Aorta (tissue), 5 donors: ENCODE measurements at places on chromosomes 3 and 15.

DNA sequence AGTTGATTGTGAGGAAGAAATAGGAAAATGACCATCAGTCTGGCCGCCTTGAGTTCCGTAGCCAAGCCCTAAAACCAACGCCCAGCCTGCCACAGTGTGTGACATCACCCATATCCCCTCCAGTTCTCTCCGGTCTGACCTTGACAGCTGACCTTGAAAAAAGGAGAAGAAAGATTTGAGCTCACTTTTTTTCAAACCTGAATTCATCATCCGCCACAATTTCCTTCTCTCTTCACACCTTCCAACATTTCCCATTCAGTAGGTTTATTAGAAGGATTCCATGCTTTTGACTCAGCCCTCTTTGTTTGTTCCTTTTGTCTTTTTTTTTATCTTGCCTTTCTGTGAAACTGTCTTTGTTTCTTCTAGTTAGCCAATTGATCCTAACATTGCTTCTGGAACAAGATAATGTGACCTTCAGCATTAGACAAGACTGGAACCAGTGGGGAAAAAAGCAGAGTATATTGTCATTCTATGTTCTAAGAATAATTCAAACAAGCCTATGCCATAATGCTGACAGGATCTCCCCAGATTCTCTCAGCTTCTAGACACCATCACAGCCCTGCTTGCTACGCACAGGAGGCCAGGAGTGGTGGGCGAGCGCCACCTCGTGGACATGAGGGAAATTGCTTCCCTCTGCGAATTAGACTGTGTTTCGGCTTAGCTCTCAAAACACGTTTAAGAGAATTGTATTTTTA lies 283.1 kb downstream of the FGF12 start:
- DNase-seq: peak; percentile 50

GRCh38 chr3:46733026-46733800 lies 15.5 kb upstream of the PRSS50 start:
- peak; percentile 25 for DNase-seq

- DNase-seq: no peak
Measured at GRCh38 chr3:157201648-157202278, 41.8 kb upstream of the CCNL1 start.

DNA sequence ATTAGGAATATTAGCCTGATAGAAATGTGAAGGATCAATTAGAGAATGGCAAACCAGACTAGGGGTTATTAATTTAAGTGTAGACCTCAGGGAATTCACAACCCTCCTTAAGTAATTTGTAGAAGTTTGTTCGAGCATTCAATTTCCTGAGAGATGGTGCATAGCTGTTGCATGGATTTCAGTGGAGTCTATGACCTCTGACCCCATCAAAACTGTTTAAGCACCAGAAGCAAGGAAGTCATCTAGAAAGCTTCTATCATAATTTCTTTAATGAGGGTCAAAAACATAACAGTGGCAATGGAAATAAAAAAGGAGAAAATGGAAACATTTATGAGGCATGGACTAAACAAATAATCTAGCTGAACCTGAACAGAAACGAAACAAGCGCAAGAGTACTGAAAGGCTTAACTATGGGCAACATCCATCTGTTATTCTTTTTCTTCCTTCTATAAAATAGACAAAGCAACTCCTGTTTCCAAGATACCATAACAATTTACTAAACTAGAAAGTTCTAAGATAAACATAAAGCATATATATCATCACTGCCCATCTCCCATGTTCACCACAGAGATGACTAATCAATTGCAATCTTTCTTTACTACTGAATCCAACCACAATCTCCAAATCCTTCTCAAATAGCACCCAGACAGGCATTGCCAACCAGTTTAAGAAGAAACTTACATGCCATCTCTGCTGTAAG lies 151.4 kb downstream of the THRB start:
- DNase-seq: no peak

- DNase-seq: no peak
Measured at GRCh38 chr3:154970797-154971196, 109.3 kb upstream of the MME start.

- DNase-seq: no peak
Measured at GRCh38 chr3:8416965-8417364, 84.7 kb upstream of the LMCD1 start.

DNA sequence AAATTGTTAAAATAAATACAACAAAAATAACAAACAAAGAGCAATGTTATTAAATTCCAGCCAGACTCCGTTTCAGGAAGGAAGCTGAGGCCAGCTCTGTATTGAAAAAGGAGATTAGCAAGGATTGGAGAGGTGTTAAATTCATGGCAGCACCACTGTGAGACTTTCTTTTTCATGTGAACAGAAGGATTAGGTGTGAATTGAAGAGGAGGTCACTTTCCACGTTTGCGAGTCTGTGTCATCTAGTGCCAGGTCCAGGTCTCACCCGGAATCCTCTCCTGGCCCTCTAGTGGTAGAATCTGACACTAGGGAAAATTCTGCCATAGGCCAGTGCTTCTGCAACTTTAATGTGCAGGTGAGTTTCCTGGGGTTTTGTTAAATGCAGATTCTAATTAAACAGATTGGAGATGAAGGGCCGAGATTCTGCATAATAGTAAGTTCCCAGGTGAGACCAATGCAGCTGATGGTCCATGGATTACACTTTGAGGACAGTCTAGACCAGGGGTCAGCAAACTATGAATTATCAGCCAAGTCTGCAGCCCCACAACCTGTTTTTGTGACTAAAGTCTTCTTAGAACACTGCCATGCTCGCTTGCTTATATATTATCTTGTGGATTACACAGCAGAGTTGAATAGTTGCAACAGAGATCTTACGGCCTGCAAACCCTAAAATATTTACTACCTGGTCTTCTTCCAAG lies 9.2 kb upstream of the SLC6A1 start:
- no peak for DNase-seq

DNA sequence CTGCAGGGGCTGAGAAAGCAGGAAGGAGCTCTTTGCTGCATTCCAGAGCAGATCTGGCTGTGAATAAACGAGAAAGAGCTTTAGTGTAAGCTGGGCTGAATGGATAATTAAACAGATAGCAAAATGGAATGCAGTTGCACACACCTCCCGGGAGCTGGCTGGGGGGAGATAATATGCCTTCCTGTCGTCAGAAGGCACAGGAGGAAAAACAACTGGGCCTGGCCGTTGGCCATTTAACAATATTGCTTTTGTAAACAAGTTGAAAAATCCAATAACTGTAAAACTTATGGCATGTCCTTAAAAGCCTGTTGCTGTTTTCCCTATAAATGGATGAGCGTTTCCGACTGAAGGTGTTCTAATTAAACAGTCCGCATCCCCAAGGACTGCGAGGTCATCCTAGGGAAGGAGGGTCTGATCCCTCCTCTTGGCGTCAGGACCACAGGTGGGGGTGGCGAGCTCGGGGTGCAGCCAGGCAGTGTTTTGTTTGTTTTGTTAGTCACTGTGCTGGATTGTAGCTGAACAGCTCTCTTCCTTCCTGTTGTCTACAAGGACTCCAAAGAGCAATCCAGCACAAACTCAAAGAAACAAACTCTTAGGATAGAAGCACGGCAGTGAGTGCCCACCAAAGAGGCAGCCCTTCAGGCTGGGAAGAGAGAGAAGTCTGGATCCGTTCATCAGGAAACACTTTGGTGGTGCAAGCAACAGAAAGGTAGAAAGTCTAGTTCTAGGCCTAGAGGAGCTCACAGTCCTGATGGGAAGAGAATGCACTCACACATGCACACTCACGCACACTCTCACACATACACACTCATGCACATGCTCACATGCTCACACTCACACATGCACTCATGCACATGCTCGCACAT lies 133.4 kb upstream of the SMAD3 start:
- DNase-seq: no peak

DNA sequence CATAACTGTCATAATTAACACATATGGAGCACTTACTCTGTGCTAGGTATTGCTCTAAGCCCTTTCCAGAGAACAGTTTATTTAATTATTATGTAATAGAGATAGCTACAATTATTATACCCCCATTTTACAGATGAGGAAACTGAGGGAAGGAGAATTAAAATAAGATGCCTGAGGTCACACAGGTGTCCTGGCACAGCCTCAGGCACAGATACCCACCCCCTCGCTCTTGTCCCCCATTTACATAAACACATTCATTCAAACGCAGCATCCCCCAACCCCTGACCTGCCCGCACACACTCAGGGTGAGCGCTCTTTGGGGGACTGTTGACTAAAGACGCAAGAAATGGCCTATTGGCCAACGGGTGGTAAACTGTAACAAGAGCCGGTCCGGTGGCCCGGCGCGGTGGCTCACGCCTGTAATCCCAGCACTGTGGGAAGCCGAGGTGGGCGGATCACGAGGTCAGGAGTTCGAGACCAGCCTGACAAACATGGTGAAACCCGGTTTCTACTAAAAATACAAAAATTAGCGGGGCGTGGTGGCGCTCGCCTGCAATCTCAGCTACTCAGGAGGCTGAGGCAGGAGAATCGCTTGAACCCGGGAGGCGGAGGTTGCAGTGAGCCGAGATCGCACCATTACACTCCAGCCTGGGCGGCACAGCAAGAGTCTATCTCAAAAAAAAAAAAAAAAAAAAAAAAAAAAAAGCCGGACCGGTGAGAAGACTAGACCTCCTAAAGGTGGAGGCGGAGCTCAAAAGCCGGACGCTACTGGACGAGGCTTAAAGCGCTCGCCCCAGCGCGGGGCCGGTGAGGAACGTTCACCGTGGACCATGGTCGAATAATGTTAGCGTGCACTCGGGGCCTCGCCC lies 1.9 kb upstream of the ISL2 start:
- no peak for DNase-seq

- DNase-seq: no peak
Measured at GRCh38 chr3:55725681-55726500, 238.8 kb upstream of the WNT5A start.

DNA sequence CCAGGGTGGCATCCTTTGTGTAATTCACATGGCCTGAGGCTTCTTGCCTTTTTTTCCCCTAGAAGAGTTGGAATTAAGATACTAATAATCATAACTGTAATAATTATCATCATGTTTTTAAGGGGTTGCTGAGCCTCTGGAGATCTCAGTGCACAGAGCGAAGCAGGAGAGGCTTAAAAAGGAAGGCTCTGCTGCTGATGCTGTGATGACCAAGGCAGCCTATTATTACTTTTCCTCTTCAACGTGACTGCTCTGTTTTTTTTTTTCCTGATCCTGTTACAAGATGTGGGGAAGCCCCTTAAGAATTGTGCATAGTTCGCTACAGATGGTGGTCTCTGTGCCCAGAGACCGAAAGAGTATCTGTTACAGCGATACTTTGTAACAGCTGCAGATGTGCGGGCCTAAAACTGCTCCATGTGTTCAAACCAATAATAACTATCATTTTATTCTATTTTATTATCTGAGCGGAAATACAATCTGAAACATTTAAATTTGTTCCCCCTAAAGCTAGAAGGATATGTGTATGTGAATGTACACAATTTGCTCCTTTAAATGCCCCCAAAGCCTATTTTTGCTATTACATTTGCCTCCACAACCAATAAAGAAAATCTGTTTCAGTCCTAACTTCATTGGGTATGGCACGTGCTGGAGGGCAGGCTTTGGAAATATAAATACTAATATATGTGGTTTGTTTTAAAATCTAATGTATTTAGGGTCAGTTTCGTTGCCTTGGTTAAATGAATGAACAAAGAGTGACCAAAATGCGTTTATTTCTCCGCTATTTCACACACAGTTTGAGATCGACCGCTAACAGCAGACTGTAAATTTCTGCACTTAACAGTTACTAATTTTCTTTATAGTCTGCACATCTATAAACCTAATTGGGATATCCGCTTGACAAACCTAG lies 4.6 kb downstream of the SHOX2 start:
- DNase-seq: no peak

DNA sequence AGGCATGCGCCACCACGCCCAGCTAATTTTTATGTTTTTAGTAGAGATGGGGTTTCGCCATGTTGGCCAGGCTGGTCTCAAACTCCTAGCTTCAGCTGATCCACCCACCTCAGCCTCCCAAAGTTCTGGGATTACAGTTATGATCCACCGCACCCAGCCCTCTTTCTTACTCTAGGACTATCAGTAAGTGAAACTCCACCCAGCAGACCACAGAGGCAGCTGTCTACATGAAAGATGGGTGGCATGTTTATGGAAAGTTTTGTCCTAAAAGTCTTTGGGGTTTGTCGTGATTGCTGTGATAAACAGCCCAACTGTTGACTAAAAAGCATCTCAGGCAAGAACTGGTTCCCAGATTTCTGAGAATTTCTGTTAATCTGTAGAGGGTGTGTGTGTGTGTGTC lies 10.9 kb downstream of the ARL6IP5 start:
- no peak for DNase-seq

GRCh38 chr3:172776049-172776717 lies 25.7 kb downstream of the ECT2 start:
- DNase-seq: no peak

- DNase-seq: no peak
Measured at GRCh38 chr15:101384276-101384675, 89.2 kb upstream of the SNRPA1 start.

- DNase-seq: no peak
Measured at GRCh38 chr3:141729240-141729639, 8.9 kb upstream of the RNF7 start.

- DNase-seq: no peak
Measured at GRCh38 chr3:53938645-53939044, 47.0 kb upstream of the SELENOK start.

DNA sequence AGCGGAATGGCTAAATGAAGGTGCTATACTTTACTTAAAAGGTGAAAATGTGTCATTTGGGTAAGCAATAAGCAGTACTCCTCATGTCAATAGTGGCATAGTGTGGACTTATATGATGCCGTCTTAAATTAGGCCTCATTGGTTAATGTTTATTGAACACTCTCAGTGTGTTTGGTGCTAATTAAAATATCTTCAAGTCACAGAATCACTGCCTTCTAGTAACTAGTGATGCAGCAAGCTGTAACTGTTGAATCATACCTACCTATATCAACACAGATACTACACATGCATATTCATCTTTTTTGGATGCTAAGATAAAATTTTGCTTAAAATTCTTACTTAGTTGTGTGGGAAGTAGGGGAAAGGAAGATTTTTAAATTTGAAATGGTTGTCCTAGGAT lies 30.7 kb downstream of the ARHGAP31 start:
- no peak for DNase-seq

DNA sequence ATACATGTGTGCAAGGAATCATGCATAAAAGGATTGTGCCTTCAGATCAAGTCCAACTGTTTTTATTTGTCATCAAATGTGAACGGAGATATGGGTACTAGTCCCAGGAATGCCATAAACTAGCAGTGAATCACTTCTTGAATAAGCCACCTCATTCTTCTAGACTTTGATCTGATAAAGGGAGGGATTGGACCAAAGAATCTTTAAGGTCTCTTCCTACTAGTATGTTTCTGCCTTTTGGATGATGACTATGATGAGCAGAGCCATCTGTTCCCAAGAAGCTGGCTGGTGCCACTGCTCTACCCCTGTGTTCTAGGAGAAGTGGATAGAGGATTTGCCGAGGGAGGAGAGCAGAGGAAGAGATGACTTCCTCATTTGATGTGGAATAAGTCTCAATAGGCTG lies 28.8 kb upstream of the UACA start:
- DNase-seq: no peak

GRCh38 chr3:54257125-54257720 lies 134.9 kb downstream of the CACNA2D3 start:
- DNase-seq: no peak

DNA sequence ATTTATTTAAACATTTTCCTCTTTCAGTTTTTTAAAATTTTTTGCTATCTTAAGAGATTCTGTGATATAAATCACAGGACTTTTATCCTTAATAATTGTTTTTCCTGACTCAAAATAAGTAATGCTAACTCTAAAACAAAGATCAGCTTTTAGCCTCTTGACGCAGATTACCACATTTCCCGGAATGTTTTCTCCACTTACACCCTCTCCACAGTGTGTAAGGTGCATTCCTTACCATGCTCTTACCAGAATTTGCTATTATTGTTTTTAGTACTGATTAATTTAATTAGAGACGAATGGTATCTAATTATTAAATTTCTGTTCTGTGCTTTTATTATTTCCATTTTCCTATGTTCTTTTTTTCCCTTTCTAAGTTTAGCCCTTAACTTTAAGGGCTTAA lies 34.8 kb downstream of the GUCA1C start:
- no peak for DNase-seq
